Suppressor macrophage (primary cell): ENCODE measurements at places on chromosomes 11 and 22.

- no peak for DNase-seq
Measured at GRCh38 chr11:117725048-117725734, 71.8 kb downstream of the DSCAML1 start.

DNA sequence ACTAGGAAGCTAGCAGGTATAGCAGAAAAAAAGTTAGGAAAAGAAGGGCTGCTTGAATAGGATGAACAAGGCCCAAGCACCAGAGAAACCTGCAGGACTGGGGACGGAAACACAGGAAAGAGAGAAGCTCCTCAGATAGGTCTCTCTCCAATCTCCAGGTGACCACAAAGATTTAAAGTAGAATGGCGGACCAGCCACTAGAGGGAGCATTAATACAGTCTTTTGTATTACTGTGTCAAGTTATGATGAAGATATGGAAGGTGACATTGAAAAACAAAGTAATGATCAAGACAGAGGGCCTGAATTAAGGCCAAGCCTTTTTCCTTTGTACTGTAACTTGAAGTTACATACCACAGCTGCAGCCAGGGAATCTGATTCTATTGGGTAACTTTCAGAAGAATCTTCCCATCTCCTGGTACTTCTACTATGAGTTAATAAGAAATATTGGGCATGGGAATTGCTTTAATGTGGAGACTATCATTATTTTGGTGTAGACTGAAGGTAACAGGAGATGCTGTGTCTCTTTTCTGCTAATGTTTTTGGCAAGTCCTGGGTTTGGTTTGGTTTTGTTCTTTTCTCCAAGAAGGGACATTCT lies 33.8 kb downstream of the OR2AG2 start:
- DNase-seq, result peak; percentile 76

GRCh38 chr11:102007567-102008437 lies 39.4 kb upstream of the CFAP300 start:
- DNase-seq, result no peak

GRCh38 chr11:74971424-74971823 lies 17.3 kb upstream of the NEU3 start:
- no peak for DNase-seq

- no peak for DNase-seq
Measured at GRCh38 chr11:125465255-125465654, 30.8 kb downstream of the FEZ1 start.

DNA sequence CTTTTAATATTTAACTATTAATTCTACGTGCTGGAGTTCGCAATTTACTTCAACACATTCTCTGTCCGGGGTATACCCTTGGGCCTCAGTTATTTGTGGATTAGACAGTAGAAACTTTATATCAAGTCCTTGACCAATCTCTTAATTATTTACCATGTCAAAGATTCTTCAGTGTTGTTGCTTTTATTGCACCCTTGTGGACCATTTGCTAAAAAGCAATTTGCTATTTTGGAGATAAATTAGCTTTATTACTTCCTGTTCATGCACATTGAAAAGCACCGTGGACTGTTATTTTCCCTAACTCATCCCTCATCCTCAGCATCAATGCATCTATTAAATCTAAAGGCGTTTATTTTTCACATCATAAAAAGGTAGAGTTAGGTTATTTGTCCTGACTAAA lies 609.9 kb downstream of the CNTN5 start:
- no peak for DNase-seq

DNA sequence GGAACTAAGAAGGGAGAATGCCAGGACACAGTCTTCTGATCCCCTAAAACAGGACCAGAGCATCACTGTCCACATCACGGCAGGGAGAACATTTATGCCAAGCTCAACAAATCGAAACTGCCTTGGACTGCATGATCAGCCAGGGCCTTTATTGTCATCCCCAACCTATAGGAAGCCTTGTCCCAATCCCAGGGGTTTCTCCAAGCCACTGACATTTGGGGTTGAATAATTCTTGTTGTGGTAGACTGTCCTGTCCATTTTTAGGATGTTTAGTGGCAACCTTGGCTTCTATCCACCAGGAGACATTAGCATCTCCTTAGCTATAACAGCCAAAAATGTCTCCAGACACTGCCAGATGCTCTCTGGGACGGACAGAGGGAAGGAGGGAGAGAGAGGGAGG lies 37.1 kb downstream of the RPL27A start:
- DNase-seq, result no peak

GRCh38 chr11:33507967-33508366 lies 192.7 kb downstream of the C11orf91 start:
- DNase-seq, result peak; percentile 23

- DNase-seq, result no peak
Measured at GRCh38 chr11:67483831-67484665, 1.2 kb downstream of the AIP start.

GRCh38 chr11:9955391-9955790 lies 291.5 kb downstream of the SWAP70 start:
- DNase-seq, result no peak

- no peak for DNase-seq
Measured at GRCh38 chr11:79437981-79438630, 2.7 kb downstream of the TENM4 start.

- no peak for DNase-seq
Measured at GRCh38 chr22:46180370-46181137, 30.2 kb downstream of the PPARA start.

- DNase-seq, result no peak
Measured at GRCh38 chr22:37089434-37089833, 20.1 kb downstream of the TMPRSS6 start.

GRCh38 chr22:49848690-49849160 lies 4.9 kb upstream of the ZBED4 start:
- DNase-seq, result peak; percentile 25

GRCh38 chr11:6596239-6596877 lies 7.1 kb downstream of the RRP8 start:
- no peak for DNase-seq

- no peak for DNase-seq
Measured at GRCh38 chr22:48701296-48702030, 1126.2 kb downstream of the BRD1 start.

DNA sequence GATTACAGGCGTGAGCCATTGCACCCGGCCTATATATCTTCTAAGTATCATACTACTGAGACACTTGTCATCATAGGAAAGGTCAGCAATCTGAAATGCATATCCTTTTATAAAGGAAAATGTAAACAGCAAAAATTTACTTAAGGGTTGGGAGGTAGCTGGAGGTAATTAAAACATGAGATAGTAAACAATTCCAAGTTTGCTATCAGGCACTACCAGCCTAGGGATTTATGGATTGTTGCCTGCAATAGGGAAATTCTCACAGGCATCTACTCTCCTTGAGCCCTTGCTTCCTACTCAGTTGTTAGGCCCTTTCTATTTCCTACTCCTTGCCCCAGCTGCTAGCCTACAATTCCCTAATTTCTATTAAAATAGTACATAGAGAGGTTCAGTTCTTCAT lies 16.1 kb downstream of the PGR start:
- DNase-seq, result no peak

DNA sequence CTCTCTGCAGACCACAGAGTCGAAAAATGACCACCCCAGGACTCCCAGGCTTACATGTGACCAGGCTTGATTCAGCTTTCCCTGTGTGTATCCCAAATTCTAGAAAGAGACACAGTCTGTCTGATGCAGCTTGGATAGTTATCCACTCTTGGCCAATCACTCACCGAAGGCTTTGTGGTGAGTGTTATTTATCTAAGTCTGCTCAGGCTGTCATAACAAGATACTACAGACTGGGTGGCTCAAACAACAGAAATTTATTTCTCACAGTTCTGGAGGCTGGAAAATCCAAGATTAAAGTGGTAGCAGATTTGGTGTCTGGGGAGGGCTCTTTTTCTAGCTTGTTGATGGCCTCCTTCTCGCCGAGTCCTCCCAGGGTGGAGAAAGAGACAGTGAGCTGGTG lies 63.2 kb downstream of the ZBTB16 start:
- no peak for DNase-seq

- DNase-seq, result no peak
Measured at GRCh38 chr22:45200860-45201511, 37.3 kb downstream of the NUP50 start.

- no peak for DNase-seq
Measured at GRCh38 chr11:124863137-124863825, 2.0 kb upstream of the ROBO3 start.

GRCh38 chr11:8342821-8343681 lies 79.4 kb upstream of the LMO1 start:
- peak; percentile 34 for DNase-seq

DNA sequence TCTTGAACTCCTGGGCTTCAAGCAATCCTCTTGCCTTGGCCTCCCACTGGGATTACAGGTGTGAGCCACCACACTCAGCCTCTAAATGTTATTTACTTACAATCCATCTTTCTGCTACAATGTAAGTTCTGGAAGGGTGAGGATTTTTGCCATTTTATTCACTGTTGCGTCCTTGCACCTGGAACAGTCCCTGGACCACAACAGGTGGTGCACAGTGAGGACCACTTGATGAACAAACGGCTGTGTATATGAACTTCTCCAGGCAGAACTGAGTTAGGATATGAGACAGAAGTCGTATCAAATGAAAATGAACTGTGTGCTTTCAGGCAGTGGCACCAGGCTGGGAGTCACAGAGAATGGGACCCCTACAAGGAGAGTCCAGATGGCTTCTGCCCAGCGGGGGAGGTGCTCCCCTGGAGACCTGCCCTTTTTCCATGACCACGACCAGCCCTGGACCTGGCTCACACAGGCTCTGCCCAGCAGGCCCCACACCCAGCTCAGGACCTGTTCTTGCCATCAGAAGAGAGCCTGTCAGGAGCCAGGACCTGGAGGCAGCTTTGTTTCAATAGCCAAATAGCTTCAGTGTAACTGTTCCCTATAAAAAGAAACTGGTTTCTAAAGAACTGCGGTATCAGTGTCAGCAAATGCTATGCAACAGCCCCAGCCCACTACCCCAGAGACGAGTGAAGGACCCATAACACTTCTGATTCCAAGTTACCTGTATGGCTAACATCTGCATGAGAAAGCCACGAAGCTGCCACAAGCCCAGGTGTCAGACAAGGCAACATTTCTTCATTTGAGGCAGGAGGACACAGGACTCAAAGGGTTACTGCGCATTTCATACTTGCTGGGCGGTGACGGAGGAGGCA lies 104.9 kb downstream of the MICAL3 start:
- no peak for DNase-seq

- DNase-seq, result no peak
Measured at GRCh38 chr11:63240791-63241379, 2.5 kb downstream of the SLC22A25 start.

DNA sequence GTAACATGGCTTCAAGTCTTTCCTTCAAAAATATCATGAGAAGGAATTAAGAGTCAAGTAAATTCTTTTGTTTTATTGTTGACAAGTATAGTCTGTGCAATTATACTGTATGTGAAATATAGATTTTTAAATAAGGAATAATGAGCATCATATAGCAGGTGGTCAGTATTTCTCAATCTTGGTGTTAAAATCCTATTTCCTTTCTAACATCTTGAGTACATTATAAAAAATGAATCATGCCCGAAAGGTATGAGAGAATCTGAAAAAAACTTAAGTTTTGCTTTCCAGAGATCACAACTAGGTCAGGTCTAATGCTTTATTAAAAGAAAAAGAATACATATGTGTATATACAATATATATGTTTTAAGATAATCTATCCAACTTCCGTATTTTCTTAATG lies 53.1 kb downstream of the KIF18A start:
- DNase-seq, result no peak

GRCh38 chr22:30941363-30941740 lies 27.2 kb downstream of the MORC2 start:
- DNase-seq, result no peak

- DNase-seq, result no peak
Measured at GRCh38 chr22:39384750-39385480, 14.7 kb upstream of the TAB1 start.

DNA sequence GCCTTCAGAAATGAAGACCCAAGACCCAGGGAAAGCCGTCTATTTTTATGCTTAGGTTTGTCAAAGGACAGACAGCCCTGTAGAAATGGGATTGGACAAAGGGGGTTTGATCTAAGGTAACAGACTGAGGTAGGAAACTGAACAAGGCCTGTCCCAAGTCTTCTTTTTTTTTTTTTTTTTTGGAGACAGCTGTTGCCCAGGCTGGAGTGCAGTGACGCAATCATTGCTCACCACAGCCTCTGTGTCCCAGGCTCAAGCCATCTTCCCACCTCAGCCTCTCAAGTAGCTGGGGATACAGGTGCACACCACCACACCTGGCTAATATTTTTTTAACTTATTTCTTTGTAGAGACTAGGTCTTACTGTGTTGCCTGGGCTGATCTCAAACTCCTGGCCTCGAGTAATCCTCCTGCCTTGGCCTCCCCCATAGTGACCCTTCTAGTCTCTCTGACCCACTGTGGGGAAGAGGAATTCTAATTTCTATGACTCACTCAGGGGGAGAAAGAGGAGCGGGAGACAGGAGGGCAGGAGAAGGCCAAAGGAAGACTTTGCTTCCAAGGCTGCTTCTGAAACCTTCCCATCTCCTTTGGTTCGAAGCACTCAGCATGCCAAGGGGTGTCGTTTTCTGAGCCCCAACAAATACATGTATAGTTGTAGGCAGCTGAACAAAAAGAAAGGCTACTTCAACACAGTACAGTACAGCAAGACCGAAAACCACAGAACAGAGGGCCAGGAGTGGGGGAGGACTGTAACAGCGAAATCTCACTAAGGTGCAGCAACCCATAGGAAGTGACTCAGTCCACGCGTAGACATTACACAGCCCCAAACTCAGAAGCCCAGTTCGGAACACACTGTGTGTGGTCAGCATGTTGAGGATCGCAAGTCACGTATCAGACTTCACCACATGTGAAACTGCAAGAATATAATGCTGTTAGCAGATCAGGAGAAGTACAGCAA lies 872 bp downstream of the TMA7B start:
- DNase-seq, result peak; percentile 81

GRCh38 chr22:24404561-24405275 lies 22.7 kb upstream of the ADORA2A start:
- DNase-seq, result no peak

GRCh38 chr11:129842138-129842537 lies 26.5 kb downstream of the TMEM45B start:
- no peak for DNase-seq

DNA sequence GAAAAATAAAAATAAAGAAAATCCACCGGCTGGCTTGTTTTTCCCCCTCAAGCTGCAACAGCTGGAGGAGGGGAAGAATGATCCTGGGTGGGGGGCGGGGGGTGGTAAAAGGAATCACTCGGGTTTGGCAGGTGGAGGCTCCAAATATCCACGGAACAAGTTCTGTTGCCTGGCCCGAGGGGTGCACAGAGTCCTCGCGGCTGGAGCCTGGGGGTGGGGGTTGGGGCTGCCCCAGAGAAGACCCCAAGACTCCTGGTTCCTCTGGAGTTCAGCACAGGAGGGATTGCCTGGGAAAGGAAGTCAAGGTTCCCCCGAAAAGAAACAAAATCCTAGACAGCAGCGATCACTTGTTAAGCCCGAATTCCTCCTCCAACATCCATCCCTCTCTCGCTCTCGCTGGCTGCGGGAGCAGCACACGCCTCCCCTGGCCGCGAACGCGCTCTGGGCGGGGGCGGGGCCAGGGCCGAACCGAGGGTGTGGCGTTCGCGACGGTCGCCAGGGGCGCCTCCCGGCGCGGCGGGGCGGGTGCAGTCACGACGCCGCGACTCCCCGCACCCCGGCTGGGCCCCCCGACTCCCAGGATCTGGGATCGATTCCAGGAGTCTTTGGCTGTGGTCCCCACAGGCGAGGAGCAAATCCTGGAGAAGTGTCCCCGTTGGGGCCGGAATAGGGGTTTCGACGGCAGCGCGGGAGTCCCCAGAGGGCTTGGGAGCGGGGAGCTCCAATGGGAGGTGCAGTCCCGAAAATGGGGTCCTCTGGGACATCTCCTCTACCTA lies at the start of gene KCNA4:
TSS of gene KCNA4 (minus strand) at position 443 of the 776 bp plus-strand sequence. CDS start 4,352 bp downstream, outside the sequence.
- DNase-seq, result no peak

GRCh38 chr22:31561970-31562369 lies 65.6 kb downstream of the SFI1 start:
- no peak for DNase-seq
